ENCODE measurements at places on chromosomes 11 and 22.

GRCh38 chr22:42639541-42640241, 710 bp downstream of the ATP5MGL start:
- no peak for DNase-seq

GRCh38 chr11:86873573-86874083, 73.3 kb downstream of the PRSS23 start:
- peak; percentile 5 for DNase-seq

DNA sequence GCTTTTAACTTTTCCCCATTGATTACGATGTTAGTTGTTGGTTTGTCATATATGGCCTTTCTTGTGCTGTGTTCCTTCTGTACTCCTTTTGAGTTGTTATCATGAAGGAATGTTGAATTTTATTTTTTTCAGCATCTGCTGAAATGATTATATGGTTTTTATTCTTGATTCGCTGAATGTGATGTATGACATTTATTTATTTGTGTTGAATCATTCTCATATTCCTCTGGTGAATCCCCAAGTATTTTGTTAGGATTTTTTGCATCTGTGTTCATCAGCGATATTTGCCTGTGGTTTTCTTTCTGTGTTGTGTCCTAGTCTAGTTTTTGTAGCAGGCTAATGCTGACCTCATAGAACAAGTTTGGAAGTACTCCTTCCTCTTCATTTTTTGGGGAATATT, 78.2 kb downstream of the GGT1 start:
- DNase-seq, result no peak

DNA sequence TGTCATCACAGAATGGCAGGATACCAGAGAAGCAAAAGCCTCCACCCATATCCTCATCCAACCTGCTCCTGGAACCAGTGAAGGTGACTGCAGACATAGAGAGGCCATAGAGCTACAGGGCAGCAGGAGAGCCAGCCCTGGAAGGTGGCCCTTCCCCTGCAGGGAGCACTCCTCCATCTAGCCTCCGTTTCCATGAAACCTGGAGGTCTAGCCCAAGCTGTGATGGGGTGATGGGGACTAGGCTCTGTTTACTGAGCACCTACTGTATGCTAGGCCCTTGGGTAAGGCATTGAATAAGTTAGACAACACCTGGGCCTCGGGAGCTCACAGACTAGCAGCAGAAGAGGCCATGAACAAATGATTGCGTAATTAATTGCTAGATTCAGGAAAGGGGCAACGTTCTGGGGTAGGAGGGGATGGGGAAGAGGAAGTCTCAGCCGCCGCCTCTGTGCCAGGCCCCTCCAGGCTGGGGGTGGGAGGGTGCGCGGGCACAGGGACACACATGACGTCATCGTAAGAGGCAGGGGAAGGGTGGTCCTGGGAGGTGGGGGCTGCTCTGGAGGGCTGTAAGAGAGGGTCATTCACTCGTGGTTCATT, 784 bp upstream of the SYNGR1 start:
- DNase-seq, result no peak

DNA sequence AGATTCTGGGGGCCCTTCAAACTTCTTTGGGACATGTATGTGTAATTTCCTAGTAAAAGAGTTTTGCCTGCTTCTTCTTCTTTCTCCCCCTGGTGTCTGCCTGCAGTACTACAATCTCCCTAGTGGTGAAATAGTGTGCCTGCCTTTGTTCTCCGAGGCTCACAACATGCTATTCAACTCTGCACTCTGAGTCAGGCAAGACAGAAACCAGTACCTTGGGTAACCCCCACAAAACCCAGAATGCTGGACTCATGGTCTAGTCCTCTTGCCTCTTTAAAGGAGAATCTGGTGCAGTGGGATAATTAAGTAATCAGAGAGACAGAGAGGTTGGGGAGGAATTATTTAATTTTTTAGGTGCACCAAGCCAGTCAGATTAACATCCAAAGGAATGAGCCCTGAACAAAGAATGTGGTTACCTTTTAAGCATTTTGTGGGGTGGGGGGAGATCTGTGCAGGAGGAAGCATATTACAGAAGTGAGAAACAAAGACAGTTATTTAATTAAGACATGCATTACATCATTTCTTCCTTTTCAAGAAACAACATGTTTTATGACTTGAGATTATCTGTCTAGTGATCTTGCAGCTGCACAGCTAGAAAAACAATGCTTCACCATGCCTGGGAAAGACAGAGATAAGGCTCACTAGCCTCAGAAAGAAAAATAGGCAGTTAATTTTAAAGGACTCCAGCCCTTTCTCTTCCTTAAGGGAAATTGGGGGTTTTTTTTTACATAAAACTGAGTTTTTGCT, 11.0 kb upstream of the MS4A6A start:
- peak; percentile 75 for DNase-seq

- DNase-seq, result no peak
These were observed 9.1 kb downstream of the UCP3 start for GRCh38 chr11:73999581-74000306.

- DNase-seq, result no peak
These were observed 10.8 kb upstream of the CYP2R1 start for GRCh38 chr11:14902650-14903350.

DNA sequence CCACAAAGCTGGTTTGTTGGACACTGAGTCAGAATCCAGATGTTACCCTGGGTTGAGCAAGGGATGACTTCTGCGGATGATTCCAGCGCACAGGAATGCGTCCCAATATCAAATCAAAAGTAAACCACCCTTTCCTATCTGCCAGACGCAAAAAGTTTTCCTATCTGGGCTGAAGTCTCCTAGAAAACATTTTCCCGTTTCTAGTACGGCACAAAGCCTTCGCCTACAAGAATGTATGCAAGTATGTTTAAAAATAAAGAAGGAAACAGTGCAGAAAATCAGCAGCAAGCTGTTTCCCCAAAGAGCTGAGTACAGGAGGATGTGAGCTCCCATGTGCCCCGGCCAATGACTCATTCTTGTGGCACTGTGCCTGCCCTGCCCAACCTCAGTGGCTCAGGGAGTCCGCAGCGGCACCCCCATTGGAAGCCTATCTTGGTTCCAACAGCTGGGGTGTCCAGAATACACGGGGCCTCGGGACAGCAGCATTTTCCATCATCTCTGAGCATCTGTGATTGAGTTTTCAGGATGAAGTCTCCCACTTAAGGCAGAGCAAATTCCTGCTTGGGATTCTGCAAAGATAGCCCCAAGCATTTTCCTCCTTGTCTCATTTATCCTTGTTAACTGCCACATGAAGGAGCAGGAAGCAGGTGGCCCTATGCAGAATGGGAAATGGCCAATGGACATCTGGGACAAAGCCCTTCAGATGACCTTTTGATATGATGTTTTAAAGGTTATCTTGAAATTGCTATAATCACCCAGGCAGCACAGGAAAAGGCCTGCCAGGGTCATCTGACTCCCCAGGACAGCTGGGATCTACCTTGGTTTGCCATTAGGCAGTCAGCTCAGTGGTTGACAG, 17.5 kb downstream of the KCNJ5 start:
- peak; percentile 78 for DNase-seq
